RPMI8226 (cell line): ENCODE measurements at places on chromosomes 1 and 21.
A peak's percentile ranks its signal among the peaks of the same experiment; 100 is the strongest.

DNA sequence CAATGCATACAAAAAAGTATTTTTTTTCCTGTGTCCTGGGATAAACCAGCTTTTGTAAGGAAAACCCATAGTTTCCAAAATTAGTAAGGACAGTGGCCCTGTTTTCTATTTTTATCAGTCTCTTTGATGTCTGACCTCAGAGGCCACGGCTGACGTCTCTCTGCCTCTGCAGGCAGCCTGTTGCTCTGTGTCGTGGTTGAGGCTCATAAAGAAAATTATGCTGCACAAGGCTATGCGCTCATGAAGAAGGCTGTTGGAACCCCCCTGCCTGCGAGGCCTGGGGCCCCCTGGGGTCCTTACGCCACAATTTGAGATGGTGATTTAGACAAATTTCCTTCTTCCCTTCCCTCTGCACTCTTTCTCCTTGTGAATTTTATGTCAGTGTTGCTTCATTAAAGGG lies 48.9 kb downstream of the AGPAT3 start:
- no peak for DNase-seq

DNA sequence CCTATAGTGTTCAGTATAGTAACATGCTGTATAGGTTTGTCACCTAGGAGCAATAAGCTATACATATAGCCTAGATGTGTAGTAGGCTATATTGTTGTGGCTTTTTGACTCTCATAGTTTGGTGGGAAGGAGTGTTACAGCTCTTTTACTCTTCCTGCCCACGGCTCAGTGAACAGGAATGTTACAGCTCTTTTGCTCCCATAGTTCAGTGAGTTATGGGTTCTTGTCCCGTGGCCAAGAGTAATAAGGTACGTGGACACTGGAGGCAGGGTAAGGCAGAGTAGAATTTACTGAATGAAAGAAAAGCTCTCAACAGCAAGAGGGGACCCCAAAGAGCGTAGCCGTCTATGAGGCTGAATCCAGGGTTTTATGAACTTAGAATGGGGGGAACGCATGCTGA lies 734.3 kb downstream of the ADGRL2 start:
- DNase-seq: no peak

GRCh38 chr1:1246577-1247340 lies at the start of gene C1QTNF12:
Gene C1QTNF12 (minus strand): TSS chr1:1246722. CDS start chr1:1246690, 32 bp downstream.
- no peak for DNase-seq

GRCh38 chr1:44743211-44743610 lies 3.6 kb downstream of the KIF2C start:
- DNase-seq: no peak

DNA sequence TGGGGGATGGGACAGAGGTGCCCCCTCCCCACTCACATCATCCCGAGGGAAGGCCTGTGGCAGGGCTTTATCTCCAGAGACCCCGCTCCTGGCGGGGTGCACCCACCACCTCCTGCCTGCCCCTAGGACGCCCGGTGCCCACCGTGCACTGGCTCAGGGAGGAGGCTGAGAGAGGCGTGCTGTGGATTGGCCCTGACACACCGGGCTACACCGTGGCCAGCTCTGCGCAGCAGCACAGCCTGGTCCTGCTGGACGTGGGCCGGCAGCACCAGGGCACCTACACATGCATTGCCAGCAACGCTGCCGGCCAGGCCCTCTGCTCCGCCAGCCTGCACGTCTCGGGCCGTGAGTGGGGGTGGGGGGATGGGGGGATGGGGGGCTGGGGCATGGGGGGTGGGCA lies 71.7 kb downstream of the TRIM11 start:
- DNase-seq: no peak

DNA sequence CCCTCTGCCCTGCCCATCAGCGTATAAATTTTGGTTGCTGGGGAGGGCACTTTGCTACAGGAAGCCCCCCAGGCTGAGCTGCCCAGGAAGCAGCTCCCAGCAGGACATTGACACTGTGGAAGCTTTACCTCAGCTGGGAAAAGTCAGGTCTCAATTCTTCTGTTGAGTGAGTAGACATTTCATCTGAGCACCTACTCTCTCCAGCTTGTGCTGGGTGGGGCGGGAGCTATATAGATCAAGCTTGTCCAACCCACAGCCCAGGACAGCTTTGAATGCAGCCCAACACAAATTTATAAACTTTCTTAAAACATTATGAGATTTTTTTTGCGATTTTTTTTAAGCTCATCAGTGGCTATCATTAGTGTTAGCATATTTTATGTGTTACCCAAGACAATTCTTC lies 9.4 kb downstream of the NIPAL3 start:
- no peak for DNase-seq

DNA sequence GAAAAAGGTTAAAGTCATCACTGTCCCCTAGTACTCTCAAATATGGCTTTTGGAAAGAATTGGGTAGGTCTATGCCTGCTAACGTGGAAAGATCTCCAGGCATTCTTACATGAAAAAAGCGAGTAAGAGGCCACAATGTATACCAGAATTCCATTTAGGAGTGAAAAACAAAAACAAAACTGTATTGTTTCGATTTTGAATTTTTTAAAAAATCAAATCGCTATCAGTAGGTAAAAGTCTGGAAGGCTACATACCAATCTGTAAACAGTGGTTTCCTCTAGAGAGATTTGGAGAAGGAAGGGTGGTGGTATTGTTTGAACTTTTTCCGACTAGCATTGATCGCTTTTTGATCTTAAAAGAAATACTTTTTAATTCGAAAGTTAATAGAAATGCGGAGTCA lies 55.9 kb downstream of the RRAGC start:
- DNase-seq: no peak

DNA sequence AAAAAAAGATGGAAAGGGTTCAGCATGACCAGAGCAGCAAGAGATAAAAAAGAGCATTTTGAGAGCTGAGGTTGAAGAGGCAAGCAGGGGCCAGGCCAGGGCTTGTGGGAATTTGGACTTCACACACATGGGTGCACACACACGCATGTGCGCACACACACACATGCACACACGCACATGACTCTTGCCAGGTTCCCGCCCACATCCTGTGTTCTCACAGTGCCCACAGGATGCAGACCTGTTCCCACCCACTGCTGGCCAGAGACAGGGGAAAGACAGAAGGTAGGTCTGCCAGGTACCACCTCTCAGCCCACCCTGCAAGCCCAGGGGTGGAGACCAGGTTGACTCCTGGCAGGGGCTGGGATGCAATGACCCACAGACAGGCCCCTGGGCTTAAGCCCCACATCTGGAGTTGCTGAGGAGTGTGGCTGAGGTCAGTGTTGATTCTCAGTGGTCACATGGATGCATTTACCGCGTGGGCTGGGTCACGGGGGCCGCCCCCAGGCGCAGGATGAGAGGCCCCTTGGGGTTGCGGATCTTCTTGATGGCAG lies 4.4 kb downstream of the COL16A1 start:
- no peak for DNase-seq

- DNase-seq: peak; percentile 88
Observed at GRCh38 chr1:247331172-247331524, 519 bp downstream of the ZNF496 start.

DNA sequence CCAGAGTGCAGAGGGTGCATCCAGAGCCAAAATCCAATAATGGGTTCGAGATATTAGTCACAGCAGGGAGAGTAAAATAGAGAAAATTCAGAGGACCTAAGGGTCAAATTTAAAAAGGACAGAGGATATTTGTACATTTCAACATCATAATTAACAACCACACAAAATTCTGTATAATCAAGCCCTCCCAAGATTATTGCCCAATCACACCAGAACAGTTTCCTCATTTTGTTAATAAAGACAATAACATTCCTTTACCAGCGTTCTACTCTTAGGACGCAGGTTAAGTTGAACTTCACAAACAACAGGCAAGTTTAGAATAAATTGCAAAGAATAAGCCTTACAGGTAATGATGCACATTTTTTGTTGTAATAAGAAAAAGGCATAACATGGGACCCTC lies 462.8 kb downstream of the PTPRC start:
- DNase-seq: no peak

GRCh38 chr1:151970626-151971025 lies 23.0 kb downstream of the S100A10 start:
- no peak for DNase-seq

- no peak for DNase-seq
Observed at GRCh38 chr1:43009274-43009673, 50.6 kb upstream of the SLC2A1 start.

DNA sequence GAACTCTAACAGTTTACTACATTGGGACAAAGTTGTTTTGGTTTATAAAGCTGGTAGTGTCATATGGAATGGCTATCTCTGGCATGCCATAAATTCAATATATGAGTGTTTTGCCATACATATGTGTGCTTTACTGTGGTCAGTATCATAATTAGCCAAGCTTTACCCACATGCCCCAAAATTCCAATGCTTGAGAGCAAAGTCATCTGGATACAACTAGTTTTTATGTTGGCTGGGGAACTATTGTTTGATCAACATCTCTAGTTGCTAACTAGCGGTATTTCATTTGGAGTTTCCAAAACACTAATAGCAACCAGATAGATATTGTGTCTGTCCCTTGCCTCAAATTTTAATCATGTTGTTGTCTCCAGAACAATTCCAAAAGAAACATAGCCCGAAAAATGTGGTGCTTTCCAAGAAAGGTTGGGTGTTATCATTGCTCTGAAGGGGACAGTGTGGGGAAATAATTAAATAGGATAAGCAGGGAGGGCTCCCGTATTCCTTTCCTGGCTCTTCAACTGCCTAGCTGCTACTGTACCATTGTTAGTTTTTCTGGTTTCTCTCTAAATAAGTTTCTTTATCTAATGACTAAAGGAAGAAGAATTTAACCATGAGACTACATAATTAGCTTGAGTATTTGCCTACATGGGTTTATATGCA lies 136.1 kb downstream of the TGFB2 start:
- DNase-seq: no peak

DNA sequence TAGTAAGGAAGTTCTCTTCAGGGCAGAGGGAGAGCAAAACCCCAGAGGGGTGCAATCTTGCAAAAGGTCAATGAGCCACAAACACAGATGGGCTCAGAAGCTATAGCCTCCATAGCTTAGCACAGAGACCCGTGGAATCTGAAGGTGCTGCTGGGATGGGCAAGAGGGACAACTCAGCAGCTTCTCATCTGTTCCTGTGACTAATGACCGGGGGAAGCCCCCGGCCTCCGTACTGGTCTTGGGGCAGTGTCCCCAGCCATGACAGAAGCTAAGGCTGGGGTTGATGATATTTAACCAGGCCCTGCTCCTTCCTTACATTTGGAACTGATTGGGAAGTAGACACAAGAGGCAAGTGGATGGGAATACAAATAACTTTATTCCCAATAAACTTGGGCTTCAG lies 19.1 kb downstream of the EXOC8 start:
- DNase-seq: no peak

GRCh38 chr1:113809670-113810602 lies 2.3 kb downstream of the RSBN1 start:
- peak; percentile 3 for DNase-seq

GRCh38 chr1:182460550-182460951 lies 10.6 kb downstream of the RGSL1 start:
- DNase-seq: no peak

GRCh38 chr1:30191154-30191702 lies 532.2 kb downstream of the MATN1 start:
- no peak for DNase-seq

DNA sequence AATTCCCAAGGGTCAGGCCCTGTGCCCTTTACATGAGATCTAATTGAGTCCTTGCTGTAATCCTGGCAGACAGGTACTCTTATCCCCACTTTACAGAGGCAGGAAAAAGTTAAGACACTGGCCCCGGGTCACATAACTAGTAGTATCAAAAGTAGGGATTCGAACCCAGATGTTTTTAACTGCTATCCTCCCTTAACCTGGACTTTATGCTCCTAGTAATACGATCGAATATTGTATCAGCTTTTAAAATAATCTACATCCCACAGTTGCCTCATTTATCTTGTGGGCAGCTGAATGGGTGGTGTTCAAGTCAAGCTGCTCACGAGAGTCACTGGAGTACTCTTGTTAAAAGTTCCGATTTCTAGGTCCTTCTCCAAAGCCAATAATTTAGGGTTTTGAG lies 25.5 kb upstream of the TMEM51 start:
- no peak for DNase-seq
